ENCODE measurements at places on chromosomes 1 and 21.

DNA sequence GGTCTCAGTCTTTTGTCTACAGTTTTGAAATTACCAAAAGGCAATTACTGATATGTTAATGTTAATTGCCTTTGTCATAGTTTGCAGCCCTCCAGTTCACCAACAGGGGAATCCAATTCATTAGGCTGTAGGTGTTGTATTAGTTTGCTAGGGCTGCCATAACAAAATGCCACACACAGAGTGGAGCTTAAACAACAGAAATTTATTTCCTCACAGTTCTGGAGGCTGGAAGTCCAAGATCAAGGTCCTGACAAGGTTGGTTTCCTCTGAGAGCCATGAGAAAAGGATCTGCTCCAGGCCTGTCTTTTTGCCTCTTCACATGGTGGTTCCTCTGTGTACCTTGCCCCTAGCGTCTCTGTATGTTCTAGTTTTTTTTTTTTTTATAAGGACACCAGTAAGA is 1.3 kb downstream of the RTCA start:
- DNase-seq = no peak

DNA sequence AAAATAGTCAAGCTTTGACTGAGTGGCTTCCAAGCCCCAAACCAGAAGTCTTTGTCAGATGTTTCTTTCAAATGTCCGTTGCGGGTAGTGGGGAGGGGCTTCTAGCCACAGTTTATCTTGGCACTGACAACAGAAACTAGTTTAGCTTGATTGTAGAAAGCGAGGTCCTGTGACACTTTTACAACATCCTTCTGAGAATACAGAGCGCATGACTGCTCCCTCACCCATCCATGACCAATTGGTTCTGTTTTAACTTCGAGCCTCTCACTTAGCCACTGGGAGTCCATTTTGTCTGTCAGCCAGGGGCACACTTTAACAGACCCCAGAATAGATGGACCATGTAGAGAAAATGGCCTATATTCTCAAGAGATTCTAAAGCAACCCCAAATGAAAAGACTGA is 199.2 kb upstream of the ST6GALNAC5 start:
- DNase-seq = no peak

GRCh38 chr1:179971563-179972496 is 17.2 kb downstream of the CEP350 start:
- no peak for DNase-seq

- no peak for DNase-seq
Observed at GRCh38 chr1:97190326-97190725, 468.7 kb downstream of the PTBP2 start.

- DNase-seq = peak; percentile 68
Observed at GRCh38 chr1:204493984-204494280, 673 bp downstream of the PIK3C2B start.

- DNase-seq = no peak
Observed at GRCh38 chr1:46086576-46086975, 45.9 kb downstream of the PIK3R3 start.

DNA sequence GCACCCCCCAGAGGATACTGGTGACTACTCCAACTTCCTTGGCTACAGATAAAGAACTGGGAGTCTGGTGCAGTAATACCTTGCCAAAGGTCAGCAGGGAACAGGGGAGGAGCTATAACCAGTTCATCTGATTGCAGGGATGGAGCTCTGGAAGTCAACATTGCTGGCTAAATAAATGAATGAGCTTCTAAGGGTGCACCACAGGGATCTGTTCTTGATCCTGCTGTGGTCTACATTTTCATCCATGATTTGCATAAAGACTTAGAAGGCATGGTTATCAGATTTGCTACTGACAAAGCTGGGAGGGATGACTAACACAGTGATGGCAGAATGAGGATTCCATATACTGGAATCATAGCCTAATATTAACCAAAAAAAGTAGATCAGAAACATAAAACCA is 18.3 kb downstream of the PLEKHA6 start:
- DNase-seq = no peak

GRCh38 chr1:224780736-224781135 is 148.7 kb upstream of the DNAH14 start:
- DNase-seq = no peak

DNA sequence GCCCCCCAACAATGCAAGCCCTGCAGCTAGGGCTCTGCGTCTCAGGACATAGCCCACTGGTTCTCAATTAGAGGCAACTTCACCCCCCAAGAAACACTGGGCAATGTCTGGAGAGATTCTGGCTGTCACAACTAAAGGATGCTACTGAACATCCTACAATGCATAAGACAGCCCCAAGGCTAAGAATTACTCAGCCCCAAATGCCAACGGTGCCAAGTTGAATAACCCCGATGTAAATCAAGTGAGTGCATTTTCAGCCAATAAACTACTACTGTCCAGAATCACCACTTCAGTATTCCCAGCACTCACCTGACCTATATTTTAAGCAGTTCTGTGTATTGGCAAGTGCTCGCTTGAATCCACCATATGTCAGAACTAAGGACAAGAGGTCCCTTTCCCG is 6.9 kb downstream of the RIPK4 start:
- no peak for DNase-seq

GRCh38 chr1:153655333-153655732 is 3.2 kb upstream of the SNAPIN start:
- no peak for DNase-seq

Measured in activated CD4-positive, alpha-beta T cell treated with anti-CD3 and anti-CD28 coated beads, Interleukin-10, Interleukin-2, amounts not matched to agents 100 ng/mL and 50 ng/mL, durations not matched to agents 16 hours and 8 hours (primary cell).